WTC11 (cell line): ENCODE measurements at places on chromosomes 7 and 10. TPM values are rescaled to one million over a fixed set of nuclear protein-coding genes. Genes with fewer than 3 reads are reported as not detected.

The HOXA3 gene
- total RNA-seq = 0.11 TPM in 1 of 3 replicates, not detected in the others

GRCh38 chr10:28674782-28675181, 2.5 kb upstream of the BAMBI start:
- DNase-seq = no peak
- peaks cover 21% of the 10 kb centered on the region for H3K4me1 ChIP-seq
- H3K4me3 ChIP-seq = no peak overlapping the region
- peaks cover 9% of the 10 kb centered on the region for H3K27me3 ChIP-seq
- no peak overlapping the region for H3K27ac ChIP-seq

DNA sequence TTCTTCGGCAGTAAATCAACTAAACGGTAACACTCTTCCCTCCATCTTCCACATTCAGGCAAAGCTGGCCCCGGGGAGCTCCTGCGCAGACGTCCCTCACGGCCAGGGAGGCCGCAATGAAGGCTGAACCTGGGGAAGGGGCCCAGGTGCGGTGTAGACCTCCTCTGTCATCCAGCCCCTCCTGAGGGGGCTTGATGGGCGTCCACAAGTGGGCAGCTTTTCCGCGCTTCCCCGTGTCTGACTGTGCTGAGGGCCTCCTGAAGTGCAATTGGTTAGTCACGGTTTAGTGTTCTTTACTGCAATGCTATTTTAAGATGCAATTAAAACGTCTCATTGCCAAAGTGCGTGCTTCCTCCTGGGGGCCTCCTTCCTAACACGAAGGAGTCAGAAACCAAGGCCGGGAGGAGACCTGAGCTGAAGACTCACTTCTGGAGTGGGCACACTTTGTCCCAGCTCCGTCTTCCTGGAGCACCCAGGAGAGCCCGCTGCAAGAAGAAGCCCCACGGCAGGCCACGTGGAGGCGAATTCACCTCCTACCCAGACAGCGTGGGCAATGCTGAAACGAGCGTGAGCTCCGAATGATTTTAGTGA, 173.3 kb downstream of the ELFN1 start:
- no peak overlapping the region for H3K4me3 ChIP-seq
- no peaks in the 10 kb centered on the region for H3K27me3 ChIP-seq
- H3K27ac ChIP-seq = peak overlapping the region; percentile 23; the same call in 1 of the 2 replicates
- no peaks in the 10 kb centered on the region for H3K36me3 ChIP-seq
- no peaks in the 10 kb centered on the region for H3K4me1 ChIP-seq

DNA sequence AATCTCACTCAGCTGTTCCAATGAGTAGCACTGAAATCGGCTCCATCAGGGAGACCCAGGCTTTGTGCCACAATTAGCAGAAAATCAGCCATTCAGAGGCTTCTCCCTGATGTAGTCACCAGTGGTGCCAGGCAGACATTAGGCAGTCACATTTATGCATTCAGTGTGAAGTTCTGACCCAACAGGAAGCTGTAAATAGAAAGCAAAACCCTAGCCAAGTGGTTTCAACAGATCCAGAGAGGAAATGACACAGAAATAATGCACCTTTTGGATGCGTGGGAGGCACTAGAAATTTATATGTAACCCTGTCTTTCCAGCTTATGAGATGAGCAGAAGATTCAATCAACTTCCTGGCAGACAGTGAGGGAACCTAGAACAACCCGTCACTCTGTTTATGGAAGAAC, 186.4 kb downstream of the PDE1C start:
- no peak overlapping the region for H3K4me3 ChIP-seq
- no peak overlapping the region for H3K27ac ChIP-seq
- peaks cover 7% of the 10 kb centered on the region for H3K4me1 ChIP-seq
- H3K27me3 ChIP-seq = no peaks in the 10 kb centered on the region
- H3K36me3 ChIP-seq = no peaks in the 10 kb centered on the region

GRCh38 chr7:36129048-36129534, 24.0 kb upstream of the EEPD1 start:
- no peak overlapping the region for H3K4me3 ChIP-seq
- no peak for DNase-seq
- no peaks in the 10 kb centered on the region for H3K27me3 ChIP-seq
- peaks cover 5% of the 10 kb centered on the region; the same call in 1 of the 2 replicates for H3K4me1 ChIP-seq
- H3K36me3 ChIP-seq = no peaks in the 10 kb centered on the region

The NKX2-3 gene
- not detected in 3 replicates for total RNA-seq

- peaks cover 8% of the 10 kb centered on the region for H3K4me1 ChIP-seq
- no peak overlapping the region for H3K4me3 ChIP-seq
- no peaks in the 10 kb centered on the region for H3K36me3 ChIP-seq
- peaks cover 5% of the 10 kb centered on the region for H3K27me3 ChIP-seq
- no peak overlapping the region for H3K27ac ChIP-seq
Measured at GRCh38 chr10:102444851-102445250, 6.5 kb downstream of the C10orf95 start.

The SYT15B gene
- total RNA-seq = 0.18 to 0.32 TPM (median 0.28 TPM) in 3 replicates

DNA sequence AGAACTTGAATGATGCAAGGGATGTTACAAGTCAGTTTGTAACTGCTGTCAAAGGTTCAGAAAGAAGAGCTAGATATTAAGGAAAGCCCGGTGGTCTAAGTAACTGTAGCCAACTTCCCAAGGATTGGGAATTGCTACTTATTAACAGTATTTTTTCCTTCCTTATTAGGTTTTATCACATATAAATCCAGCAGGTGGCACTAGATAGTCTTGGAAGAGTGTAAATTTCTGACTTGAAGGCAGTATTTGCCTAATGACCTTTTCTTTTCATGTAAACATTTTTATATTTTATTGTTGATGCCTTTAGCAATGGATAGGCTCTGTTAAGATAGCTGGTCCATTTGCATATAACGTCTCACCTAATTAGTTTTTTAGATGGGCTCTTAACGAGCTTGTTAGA, 51.2 kb downstream of the ANLN start:
- no peak overlapping the region for H3K27ac ChIP-seq
- no peak overlapping the region for H3K4me3 ChIP-seq
- H3K4me1 ChIP-seq = no peaks in the 10 kb centered on the region
- no peaks in the 10 kb centered on the region for H3K27me3 ChIP-seq
- DNase-seq = no peak
